ENCODE measurements at places on chromosomes 6 and 20.

GRCh38 chr6:169190144-169190584 is 63.5 kb downstream of the THBS2 start:
- H3K36me3 ChIP-seq: no peaks in the 10 kb centered on the region
- no peak overlapping the region for H3K27ac ChIP-seq
- DNase-seq: no peak
- H3K4me3 ChIP-seq: no peak overlapping the region
- no peaks in the 10 kb centered on the region for H3K27me3 ChIP-seq

- H3K27ac ChIP-seq: no peak overlapping the region
- H3K4me3 ChIP-seq: no peak overlapping the region
- DNase-seq: no peak
- peaks cover 5% of the 10 kb centered on the region for H3K27me3 ChIP-seq
- H3K4me1 ChIP-seq: no peaks in the 10 kb centered on the region
These were observed 622.6 kb downstream of the EPM2A start for GRCh38 chr6:145112711-145113148.

DNA sequence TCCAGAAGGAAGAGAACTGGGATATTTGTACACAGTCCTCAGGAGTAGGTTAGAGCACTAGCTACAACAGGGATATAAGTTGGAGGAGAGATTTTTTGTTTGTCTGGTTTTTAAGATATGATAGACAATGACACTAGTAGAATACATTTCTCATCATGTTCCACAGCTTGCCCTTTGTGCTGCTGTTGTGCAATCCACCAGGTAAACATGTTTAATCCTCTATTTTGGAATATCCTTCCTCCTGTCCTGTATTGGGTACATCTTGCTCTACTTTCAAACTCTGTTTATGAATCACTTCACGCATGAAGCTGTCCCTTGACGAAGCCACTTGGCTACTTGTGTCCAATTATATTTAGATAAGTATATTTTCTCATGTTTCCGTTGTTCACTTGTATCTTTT is 153.6 kb upstream of the TENT5A start:
- no peak overlapping the region for H3K27ac ChIP-seq
- H3K36me3 ChIP-seq: no peaks in the 10 kb centered on the region
- H3K4me3 ChIP-seq: no peak overlapping the region

DNA sequence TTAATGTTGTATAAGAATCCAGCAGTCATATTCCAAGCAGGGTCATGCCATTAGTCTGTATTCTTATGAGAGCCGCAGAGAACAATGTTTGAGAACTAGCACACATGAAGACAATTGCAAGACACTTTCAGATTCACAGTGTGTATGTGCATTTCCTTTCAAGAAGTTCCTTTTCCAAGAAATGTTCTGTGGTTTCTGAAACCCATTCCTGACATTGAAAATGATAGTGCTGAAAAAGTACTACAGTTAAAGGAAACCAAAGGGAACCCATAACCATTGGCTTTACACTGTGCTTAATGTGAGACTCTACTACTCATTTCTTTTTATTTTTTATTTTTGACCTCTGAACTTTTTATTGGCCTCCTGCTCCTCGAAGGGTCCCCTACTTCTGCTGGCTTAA is 4.2 kb upstream of the CALHM6 start:
- no peak for DNase-seq
- H3K4me1 ChIP-seq: peaks cover 10% of the 10 kb centered on the region
- H3K27me3 ChIP-seq: no peaks in the 10 kb centered on the region
- H3K36me3 ChIP-seq: no peaks in the 10 kb centered on the region
- no peak overlapping the region for H3K4me3 ChIP-seq
- no peak overlapping the region for H3K27ac ChIP-seq

- H3K4me3 ChIP-seq: no peak overlapping the region
- H3K27me3 ChIP-seq: peaks cover 13% of the 10 kb centered on the region
- no peaks in the 10 kb centered on the region for H3K4me1 ChIP-seq
- no peaks in the 10 kb centered on the region for H3K36me3 ChIP-seq
These were observed 68.0 kb downstream of the OTOR start for GRCh38 chr20:16816192-16816591.
